ENCODE measurements at places on chromosomes 7 and 10.

- DNase-seq = no peak
These were observed 85.3 kb upstream of the CCDC6 start for GRCh38 chr10:59991661-59992060.

DNA sequence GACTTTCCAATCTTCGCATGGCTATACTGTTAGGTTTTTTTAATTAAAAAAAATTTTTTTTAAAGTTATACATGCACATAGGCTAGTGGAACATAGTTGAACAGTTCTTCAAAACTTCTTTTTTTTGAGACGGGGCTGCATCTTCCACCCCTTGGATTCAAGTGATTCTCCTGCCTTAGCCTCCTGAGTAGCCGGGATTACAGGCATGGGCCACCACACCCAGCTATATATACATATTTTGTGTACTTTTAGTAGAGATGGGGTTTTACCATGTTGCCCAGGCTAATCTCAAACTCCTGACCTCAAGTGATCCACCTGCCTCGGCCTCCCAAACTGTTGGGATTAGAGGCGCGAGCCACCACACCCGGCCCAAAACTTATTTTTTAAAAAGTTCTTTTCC, 17.3 kb downstream of the ZNF777 start:
- no peak for DNase-seq

DNA sequence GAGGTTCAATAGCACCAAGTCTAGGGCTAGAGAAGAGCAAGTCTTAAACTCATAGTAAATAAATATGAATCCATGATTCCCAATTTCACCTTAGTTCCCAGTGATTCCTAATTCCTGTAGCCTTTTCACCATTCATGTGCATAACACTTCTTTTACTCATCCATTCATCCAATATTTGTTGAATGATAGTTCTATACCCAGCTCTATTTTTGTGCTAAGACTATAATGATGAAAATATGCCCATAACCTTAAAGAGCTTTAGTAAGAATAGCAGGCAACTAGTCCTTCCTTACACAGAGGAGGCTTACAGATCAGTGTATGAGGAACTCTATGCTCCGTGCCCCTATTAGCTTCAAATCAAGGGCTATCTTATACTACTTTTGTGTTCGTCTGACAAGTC, 280.2 kb upstream of the CHRM2 start:
- no peak for DNase-seq

- DNase-seq = no peak
These were observed 50.7 kb downstream of the SYPL1 start for GRCh38 chr7:106061301-106061979.

DNA sequence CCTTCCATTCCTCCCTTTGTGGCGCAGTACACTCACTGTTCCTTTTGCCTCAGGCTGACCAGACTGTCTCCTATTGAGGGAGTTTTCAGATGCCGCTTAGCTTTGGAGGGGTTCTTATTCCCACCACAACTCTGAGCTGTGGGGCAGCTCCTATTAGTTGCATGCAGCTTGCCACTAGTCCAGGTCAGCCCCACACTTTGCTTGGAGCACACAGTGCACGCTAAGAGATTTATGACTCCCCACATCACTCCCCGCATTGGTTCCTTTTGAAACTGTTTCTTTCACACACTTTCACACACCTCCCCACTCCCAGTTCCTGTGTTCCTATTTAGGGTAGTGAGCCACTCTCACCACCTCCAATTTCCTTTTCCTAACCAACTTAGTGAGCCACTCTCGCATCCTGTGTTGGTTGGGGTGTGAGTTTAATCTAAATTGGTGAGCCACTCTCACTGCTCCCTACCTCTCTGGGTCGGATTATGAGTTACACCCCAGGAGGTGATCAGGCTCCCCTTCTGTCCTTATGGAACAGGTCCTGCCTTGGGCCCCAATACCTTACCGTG, 10.4 kb upstream of the ZNF485 start:
- DNase-seq = no peak

DNA sequence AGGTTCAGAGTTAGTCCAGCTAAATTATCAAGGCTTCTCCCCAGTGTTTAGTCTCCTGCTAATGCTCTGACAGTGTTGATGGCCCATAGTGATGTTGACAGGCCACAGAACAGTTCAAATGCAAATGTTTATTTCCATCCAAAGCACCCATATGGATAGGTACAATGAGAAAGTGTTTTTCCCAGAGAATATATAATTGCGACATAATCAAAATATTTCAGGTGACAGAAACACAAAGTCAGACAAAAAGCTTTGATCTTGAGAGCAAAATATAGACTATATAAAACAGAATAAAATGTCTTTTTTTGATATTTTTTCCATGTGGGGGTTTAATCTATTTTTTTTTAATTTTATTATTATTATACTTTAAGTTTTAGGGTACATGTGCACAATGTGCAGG, 642.3 kb upstream of the SEMA3D start:
- no peak for DNase-seq

DNA sequence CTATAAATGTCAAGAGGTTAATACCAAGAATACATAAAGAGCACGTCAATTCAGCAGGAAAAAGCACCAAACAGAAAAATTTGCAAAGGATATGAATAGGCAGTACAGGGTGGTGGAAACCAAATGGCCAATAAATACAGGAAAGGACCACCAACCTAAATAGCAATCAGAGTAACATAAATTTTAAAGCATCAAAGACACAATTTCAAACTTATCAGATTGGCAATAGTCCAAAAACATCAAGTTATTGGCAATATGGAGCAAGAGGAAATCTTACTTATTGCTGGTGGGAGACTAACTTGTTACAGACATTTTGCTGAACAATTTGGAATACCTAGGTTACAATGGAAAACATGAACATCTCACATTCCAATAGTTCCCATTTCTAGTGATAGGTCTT, 24.1 kb downstream of the SYPL1 start:
- DNase-seq = no peak

DNA sequence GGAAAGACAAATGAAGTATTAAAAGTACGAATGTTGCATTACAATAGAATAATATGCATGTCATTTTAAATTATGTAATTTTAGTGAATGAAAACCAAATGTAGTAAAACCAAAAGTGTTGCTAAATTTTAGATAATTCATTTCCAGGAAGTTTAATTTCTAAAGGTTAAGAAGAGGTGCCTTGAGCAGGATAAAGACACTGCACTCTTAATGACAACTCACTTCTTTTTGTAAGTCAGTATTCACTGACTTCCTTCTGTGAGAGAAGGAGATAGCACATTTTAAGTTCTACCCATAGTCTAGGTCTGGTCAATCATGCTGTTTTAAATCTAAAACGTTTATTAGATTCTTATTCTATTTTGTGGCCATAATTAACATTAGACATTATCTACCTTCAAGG, 160.2 kb downstream of the CRPPA start:
- DNase-seq = no peak

DNA sequence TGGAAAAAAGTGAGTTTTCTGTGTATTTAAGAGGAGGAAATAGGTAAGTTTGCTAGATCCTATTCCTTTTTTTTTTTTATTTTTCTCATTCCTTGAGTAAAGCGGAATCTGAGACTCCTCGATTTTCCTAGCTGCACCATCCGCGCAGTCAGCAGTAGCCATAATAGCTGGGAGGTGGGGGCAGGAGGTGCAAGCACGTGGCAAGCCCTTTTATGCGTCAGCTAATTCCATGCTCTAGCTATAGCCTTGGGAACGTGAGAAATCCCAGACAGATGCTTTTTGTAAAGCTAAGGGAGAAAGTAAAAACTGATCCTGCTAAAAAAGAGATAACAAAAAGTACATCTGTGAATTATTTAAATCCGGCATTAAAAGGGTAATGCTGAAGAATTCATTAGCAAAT, 33.2 kb upstream of the TPK1 start:
- no peak for DNase-seq

DNA sequence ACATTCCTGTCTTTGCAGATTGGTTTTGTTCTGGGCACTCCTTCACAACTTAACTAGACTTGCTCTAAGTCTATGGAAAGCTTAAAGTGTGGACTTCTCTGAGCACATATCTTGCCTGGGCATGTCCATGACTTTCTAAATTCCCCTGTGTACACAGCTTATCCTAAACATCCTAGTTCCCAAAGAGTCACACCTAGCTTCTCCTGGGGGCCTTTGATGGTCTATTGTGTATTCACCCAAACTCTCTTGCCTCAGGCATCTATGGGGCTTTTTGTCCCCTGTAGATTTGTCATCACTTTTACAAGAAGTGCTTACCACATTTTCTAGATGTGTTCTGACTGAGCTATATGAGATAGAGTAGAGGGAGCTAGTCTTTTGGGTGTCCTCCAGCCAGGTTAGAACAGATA, 12.2 kb upstream of the ZNF488 start:
- no peak for DNase-seq

- no peak for DNase-seq
These were observed 2.8 kb downstream of the UPK3B start for GRCh38 chr7:76512941-76513816.

GRCh38 chr10:87594864-87595263, 64.8 kb upstream of the PAPSS2 start:
- no peak for DNase-seq

GRCh38 chr10:97550336-97551149, 22.0 kb upstream of the ANKRD2 start:
- no peak for DNase-seq

DNA sequence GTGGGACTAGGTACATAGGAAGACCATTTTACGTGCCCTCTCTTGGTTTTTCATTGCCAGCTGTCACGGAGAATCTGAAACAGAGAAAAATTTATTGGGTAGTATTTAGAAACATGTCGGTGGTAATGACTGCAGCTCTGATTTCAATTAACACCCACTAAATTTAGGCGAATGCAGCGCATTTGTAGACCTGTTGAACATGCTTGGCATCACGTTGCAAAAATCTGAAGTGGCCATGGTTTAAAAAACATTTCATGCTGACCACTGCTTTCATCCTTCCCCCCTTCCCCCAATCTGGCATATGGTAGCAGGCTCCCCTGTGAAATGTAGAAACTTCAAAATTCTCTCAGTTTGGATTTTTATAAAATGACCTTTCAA, 34.0 kb downstream of the LRMDA start:
- DNase-seq = no peak

GRCh38 chr10:79202188-79203013, 133.6 kb downstream of the ZMIZ1 start:
- DNase-seq = no peak

DNA sequence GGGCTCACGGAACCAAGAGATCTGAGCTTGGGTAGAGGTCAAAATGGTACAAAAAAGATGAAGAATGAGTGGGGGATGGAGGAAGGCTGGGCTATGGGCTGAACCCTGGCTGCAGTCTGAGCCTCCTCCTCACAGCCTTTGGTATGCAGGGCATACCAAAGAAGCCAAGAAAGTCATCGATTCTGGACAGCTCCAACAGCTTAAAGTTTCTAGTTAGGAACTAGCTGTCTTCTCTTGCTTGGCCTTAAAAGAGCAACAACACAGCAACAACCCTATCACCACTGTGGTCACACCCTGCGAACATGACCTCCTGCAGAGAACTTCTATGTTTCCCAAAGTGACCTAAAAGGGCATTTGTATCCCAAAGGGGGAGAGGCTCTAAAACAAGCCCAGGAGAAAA, 126.1 kb upstream of the EFCAB10 start:
- no peak for DNase-seq

- DNase-seq = no peak
These were observed 64.8 kb downstream of the LRMDA start for GRCh38 chr10:75496191-75496567.

DNA sequence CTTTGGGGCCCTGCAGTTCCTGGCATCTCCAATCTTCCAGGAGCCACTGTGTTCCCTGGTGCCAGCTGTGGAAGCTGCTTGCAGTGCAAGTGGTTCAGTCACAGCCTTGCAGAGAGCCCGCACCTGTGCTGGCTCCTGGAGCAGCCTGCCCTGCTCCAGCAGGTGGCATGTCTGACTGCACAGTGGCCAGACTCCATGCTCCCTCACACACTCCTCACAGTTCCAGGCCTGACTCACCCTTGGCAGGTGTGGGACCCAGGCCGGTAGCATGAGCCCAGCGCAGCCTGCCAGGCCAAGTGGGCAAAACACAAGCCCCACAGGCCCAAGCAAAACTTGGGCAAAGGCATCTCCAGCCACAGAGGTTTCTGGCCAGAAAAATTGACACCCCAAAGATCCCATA, 33.6 kb upstream of the RELN start:
- no peak for DNase-seq

DNA sequence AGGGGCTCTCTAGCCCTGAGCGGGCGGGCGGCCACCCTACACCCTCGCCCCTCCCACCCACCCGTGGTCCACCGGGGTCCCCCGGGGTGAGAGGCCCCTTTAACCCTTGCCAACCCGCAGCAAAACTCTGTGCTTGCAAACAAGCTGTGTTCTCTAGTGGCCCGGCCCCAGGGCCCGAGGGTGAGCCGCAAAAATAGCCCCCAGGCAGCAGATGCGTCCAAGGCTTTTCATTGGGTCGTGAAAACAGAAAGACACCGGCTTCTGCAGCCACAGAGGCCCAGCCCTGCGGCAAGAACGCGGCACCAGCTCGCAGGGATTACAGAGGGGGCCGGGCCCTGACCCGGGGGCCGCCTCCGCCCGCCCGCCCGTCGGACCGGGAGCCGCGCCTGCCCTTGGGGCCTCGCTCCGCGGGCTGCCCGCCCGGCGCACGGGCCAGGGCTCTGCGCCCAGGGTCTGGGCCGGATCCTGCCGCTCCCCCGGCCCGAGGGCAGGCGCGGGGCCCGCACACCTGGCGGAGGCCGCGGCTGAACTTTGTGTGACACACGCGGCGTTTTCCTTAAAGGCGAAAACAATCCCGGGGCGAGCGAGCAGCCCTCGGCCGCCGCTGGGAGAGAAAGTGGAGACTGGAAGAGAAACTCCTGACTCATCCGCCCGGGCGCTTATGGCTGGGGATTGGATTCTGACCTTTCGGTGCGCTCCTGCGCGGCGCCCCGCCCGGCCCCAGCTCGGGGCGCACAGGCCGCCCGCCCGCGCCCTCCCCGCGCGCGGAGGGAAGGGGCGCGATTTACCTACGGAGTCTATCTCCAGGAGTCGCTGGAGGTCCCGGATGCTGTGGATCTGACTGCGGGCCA, 2.8 kb downstream of the PDGFA start:
- no peak for DNase-seq

DNA sequence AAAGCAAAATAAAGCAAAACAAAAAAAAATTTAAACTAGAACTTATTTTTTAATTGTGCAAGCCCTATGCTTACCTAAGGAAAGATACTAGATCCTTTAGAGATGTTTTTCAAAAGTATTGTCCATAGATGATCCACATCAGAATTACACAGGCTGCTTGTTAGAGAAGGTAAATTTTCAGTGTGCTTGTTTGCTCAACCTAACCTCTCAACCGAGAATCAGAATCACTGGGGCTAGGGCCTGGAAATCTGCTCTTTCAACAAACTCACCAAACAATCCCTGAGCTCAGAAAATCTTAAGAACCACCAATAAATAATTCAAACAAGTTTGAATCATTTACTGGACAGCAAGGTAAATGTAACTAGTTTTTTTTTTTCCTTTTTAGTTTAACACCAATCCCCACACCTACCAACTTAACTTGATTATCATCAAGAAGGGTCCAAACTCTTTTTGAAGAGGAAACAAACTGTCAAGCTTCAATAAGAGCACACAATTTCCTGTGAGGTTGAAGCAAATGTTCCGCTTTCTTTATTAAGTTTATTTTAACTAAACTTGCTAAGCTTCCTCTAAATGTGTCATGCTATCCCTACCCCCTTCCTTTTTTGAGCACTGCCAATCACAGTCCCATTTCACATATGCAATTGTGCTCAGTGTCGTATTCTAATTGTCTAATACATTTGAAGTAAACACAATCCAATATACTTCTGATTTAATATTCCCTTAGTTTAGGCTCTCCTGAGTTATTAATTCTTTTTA, 7.4 kb upstream of the TSPAN33 start:
- DNase-seq = no peak

GRCh38 chr7:151736403-151736909, 140.5 kb downstream of the PRKAG2 start:
- DNase-seq = no peak

- no peak for DNase-seq
These were observed 226.2 kb downstream of the ZMYND11 start for GRCh38 chr10:361203-362081.
